ENCODE measurements at places on chromosomes 12 and 14.
A peak's percentile ranks its signal among the peaks of the same experiment; 100 is the strongest.

DNA sequence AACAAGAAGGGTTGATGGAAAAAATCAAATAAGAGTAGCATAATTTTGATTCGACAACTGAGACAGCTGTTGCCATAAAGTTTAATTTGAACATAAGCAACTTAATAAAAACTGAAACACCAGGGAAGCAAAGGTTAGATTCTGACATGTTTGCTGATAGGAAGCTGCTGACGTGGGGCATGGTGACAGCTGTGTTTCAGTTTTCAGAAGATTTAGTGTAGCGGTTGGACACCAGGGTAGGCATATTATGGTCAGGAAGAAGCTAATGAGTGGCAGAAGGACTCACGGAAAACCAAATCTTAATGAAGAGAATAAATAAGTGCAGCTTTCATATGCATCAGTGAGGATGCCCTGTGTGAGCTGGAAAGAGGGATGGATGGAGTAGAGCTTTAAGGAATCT, 336.7 kb upstream of the RPL10L start:
- no peak for DNase-seq

DNA sequence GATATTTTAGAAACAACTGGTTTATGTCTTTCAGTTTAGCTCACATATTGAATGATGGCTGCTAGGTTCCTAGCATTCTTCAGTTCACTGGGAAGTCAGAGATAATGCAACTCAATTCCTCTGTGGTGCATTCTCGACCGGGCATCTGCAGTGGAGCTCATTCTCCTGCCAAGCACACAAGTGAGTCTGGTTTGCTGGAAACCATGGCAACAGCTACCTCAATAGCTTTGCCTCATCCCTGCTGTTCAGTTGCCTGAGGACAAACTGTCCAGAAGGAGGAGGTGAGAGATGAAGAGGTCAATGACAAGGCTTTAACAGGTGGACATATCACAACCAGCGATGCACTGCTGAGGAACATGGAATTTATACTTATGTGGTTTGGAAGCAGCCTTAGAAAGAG, 816.9 kb downstream of the AACS start:
- no peak for DNase-seq

DNA sequence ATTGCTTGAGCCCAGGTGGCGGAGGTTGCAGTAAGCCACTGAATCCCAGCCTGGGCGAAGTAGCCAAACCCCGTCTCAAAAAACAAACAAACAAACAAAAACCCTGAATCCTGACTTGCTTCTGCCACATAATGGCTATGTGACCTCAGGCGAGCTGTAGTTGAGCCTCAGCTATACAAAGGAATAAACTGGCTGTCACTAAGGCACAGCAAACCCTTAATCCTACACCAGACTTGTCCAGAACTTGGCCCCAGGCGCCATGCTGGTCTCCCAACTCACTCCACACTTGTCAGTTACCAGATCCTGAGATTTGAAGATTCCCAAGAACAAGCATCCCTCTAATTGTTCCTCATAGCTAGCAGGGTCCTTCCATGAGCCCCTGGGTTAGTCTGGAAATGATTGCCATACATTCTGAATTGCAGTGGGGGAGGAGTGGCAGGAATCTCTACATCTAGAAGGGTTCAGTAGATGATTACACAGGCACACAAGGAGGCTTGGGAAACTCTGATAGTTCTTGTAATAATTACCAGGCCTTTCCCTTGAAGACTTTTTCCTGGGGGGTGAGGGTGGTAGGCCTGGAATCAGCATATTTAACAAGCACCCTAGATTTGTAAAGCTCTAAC, 9.9 kb downstream of the MAP3K12 start:
- no peak for DNase-seq

DNA sequence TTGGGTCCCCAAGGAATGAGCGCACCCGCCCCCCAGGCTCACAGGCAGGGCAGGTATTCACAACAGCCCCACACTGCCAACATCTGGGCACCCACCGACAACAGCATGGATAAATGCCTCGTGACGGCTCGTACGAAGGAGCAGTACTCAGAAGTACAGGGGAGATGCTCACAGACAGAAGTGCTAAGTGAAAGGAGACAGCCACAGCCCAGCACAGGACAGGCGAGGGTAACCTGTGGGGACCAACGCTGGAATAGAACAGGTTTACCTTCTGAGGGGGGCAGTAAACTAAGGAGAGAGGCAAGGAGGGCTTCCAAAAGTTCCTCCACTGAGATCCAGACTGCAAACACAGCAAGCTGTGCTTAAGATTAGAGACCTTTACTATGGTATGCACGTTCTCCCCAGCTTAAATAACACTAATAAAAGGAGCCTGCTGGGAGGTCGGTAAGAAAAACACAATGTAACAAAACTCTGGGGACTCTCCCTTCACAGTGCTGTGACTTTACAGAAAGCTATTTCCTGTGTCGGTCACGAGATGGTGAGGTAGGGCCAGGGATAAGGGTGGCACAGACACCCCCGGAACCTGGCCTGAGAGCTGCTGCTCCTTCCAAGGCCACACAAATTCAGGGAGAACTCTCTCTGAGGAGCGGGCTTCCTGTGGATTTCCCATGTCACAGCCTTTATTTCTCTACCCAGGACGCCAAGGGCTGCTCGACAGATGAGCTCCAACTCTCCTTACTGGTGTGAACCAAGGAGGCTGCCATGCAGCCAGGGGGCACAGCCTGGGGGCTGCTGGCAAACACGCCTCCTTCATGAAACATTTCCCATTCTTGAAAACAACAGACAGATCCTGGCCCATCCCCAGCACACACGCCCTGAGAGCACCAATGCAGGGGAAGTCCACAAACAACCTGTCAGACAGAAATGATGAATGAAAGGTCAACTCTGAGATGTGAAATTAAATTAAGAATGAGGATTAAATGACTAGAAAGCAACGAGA, 26.3 kb downstream of the SLC15A4 start:
- peak; percentile 65 for DNase-seq

DNA sequence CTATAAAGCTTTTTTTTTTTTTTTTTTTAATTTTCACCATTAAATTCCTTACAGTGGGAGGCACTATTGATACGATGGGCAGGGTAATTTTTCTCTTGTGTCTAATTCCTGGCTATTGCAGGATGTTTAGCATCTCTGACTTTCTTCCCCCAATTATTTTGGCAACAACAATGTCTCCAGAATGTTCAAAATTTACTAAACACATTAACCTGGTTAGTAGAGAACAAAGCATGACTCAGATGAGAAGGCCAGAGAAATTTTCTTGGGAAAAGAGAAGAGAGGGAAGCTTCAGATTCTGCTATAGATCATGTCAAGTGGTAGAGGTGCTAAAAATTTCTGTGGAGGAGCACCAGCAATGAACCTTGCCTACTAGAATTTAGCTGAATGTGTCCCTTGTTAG, 171.5 kb upstream of the PRICKLE1 start:
- DNase-seq: no peak

GRCh38 chr14:69535230-69535848, 39.3 kb downstream of the CCDC177 start:
- no peak for DNase-seq
